ENCODE measurements at places on chromosomes 1 and 21.

- peak; percentile 94 for DNase-seq
Measured at GRCh38 chr1:20476265-20477038, 9.6 kb downstream of the CAMK2N1 start.

DNA sequence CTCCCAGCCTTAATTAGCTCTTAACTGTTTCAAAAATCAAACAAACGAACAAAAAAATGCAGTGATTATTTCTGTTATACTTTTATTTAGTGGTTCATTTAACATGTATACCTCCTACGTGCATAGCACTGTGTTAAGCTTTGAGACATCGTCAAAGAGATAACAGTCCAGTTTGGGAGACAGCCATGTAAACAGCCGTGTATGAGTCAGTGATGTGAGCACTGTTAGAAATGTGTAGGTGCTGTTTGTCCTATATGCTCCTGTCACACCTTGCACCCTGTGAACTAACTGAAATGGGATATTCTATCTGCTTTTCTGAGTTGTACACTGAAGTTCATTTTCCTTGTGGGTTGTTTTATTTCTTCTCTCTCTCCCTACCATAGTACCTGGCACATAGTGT, 109.7 kb upstream of the CACYBP start:
- DNase-seq, result no peak

DNA sequence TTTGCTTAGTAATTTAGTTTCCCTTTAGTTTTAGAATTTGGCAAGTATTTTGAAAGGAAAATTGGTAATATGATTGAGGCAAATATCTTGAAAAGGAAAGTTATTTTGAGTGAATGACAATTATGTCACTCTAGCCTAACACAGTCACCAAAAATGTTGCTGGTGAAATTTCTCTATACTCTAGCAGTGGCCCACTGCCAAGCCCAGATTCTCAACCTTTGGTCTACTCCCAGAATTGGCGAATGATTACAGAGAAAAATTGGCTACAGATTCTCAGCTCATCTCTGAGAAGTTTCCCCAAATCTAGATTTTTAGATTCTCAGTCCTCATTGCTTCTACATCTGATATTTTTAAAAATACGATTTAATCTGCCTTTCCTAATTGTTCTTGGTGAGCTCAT, 84.9 kb downstream of the PIGK start:
- DNase-seq, result no peak

GRCh38 chr1:23727362-23727811, 15.9 kb upstream of the ELOA start:
- DNase-seq, result peak; percentile 11

DNA sequence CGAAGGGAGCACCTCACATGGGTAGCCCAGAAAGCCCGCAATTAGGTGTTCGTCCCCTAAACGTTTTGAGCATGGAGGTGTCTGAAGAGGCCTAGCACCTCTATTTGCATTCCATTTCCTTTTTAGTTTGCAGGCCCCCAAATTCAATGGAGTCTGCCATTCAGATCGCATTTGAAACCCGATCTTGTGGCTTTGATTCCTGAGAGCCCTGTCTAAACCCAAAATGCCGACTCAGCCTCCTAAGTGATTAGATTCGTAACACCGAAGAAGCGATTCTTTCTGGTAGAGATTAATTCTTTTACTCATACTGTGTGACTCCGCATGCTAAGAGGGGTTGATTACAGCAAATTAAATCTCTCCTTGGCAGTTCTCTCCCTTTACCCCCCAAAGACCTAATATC, 415.2 kb upstream of the KAZN start:
- no peak for DNase-seq

DNA sequence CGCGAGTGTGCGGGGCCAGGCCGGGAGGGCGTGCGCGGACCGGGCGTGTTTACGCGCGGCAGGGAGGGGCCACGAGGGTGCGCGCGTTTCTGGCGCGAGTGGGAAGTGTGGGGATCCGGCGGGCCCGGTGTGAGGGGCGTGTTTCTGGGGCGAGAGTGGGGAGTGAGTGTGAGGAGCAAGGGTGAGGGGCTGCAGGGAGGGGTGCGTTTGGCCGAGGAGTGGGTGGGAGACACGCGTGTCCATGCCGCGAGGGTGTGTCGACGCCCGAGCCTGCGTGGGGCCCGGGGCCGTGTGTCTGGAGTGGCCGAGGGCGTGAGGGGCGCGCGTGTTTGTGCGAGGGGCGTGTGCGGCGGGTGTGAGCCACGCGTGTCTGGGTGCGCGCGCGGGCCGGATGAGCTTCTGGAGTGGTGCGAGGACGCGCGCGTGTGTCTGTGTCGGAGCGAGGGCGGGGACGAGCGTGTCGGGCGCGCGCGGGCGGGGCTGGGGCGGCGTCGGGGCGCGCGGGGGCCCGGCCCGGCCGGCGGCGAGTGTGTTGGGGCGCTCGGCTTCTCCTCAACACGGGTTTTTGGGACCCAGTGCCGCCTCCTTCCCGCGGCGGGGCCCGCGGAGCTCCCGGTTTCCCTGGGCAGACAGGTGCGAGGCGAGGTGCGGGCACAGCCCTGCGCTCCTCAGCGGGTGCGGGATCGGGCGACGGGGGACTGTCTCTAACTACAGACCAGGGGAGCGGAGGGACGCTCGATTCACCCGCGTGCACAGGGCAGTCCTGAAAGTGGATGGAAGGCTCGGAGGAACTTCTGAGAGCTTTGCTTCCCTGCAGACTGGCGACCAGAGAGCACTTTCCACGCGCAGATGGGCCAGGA, 65.8 kb upstream of the VAMP3 start:
- peak; percentile 73 for DNase-seq

DNA sequence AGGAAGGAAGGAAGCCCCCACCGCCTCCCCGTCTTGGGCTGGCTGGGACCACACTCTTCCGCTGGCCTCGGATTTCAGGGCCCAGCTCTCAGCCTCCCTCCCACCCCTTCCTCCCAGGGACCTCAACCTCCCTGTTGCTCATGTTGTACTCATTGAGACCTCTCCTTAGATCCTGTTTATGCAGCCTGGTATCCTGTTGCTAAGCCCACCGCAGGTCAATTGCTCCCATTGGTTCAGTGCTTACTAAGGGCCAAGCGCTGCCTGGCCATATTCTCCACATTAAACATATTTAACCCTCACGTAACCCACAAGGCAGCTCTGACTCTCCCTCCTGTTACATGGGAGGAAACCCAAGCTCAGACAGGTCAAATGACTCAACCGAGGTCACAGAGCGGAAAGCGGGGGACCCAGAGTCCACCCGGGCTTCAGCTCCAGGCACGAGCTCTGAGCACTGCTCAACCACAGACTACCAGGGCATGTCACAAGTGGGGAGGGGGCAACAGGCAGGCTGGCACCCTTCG, 23.2 kb upstream of the H6PD start:
- DNase-seq, result peak; percentile 68

DNA sequence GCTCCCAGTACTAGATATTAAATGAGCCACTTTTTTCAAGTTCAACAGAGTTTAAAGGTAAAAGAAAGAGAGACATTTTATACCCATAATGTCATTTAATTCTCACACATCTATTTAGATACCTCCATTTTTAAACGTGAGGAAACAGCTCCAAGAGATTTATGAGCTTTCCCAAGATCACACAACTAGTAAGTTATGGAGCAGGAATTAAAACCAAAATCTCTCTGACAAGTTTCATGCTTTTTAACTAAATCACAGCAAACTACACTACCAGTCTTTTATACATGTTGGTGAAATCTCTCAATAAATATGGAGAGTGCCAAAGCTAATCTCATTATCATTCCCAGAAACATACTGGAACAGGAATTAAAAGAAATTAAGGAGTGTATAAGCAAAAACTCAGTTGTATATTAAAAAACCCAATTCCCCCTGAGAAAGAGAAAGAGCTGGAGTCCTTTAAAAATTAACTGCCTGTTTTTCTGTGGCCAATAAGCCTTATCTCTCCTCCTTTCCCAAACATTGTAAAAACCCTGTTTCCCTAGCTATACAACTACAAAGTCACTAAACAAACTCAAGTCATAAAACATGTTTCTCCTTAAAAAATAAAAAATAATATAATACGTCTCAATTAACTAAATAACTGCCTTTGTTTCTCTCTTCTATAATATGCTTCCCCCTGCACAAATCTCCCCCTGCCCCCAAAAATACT, 26.7 kb upstream of the THEM4 start:
- DNase-seq, result no peak

GRCh38 chr1:43334453-43335205, 3.0 kb upstream of the MPL start:
- no peak for DNase-seq

DNA sequence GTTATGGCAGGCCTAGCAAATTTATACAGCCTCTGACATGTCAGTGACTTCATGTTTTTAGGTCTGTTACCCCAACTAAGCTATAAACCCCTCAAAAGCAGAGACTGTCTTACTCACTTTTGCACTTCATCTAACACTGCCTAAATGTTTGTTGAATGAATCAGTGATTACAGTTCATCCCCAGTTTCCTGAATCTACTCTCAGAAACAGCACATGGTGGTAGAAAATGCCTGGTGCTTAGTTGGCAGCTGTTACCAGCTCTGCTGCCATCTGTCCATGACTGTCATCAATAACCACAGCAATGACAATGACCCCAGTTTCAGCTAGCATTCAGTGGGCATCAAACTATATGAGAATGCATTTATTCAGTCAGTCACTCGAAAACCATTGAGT, 110.5 kb upstream of the SERBP1 start:
- DNase-seq, result no peak

DNA sequence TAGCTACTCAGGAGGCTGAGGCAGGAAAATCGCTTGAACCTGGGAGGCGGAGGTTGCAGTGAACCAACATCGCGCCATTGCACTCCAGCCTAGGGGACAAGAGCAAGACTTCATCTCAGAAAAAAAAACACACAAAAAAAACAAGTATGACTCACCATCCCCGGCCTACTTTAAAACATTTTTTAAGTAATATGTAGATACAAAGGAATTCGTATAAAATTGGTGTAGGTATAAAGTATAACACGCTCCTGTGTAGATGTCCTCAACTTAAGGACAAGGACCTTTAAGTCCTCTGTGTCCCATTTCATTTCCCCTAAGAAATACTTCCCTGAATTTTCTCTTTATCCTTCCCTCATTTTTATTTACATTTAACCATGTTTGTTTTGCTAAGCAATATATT, 73.4 kb upstream of the PKN2 start:
- no peak for DNase-seq

Data from kidney (tissue), 22 donors.